Renal cortical epithelial cell (primary cell): ENCODE measurements at places on chromosomes 3 and 15.

DNA sequence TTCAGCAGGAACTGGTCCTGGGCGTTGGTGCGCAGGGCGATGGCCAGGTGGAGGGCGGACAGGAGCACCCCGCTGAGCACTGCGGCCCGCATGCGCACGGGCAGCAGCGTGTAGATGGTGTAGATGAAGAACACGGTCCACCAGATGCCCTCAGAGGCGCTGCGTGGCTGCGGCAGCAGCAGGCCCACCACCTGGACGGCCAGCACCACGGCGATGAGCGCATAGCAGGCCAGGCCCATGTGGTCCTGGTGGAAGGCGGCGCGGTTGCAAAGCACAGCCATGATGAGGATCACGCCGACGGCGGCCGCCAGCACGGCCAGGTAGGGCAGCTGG lies 1.5 kb downstream of the ADCY5 start:
- no peak for DNase-seq

DNA sequence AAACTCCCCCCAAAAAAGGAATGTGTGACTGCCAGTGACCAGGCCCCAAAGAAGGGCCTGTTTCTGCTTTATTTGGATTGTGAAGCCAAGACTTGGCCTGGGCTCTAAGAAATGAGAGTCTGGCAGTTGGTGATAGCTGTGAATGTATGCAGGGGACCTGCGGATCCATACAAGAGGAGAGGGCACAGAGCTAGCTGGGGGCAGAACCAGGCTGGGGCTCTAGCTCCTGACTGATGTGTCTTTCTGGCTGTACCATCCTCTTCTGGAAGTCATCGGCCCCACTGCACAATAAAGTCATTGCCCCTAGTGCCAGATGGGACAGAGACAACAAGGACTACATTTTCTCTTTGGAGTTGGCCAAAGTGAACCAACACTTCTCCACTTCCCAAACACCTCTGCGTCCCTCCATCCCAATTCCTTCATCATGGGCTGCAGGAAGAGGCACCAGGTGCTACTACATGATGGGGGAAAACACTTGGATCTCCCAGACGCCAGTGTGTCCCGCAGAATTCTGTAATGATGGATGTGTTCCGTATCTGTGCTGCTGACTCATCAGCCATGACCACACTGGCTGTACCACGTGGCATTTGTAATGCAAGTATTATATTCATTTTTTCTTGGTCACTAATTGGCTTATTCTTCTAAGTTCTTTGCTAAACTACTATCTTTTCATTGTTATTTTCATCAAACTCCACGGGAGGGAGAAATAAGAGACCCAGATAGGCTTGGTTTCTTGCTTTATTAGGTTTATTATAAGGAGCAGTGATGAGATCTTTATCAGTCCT lies 1.7 kb upstream of the PLA2G4F start:
- no peak for DNase-seq

DNA sequence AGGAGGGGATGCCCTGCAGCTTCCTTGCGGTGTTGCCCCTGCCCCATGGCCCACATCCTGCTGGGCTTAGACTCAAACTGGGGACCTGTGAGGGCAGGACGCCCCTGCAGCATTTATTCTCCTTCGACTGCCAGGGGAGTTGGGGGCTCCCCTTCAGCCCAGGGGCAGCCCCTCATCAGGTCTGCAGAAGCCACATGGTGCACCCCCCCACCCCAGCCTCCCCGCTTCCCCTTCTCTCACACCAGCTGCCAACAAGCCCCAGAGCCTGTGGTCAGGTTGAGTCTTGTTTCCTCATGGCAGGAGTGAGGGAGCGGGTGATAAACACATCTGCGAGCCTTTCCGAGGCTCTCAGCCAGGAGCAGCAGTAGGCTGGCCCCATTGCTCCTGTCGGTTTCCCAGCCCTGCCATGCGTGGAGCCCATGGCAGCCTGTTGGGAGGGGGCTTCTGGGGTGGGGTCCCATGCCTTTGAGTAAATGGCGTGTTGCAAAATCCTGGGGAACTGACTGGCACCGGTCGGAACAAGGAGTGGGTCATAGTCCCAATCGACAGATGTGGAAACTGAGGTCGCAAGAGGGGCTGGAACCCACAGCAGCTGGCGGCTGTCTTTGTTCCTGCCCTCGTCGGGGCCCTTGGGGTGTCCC lies 27.8 kb downstream of the WNT7A start:
- DNase-seq = no peak

DNA sequence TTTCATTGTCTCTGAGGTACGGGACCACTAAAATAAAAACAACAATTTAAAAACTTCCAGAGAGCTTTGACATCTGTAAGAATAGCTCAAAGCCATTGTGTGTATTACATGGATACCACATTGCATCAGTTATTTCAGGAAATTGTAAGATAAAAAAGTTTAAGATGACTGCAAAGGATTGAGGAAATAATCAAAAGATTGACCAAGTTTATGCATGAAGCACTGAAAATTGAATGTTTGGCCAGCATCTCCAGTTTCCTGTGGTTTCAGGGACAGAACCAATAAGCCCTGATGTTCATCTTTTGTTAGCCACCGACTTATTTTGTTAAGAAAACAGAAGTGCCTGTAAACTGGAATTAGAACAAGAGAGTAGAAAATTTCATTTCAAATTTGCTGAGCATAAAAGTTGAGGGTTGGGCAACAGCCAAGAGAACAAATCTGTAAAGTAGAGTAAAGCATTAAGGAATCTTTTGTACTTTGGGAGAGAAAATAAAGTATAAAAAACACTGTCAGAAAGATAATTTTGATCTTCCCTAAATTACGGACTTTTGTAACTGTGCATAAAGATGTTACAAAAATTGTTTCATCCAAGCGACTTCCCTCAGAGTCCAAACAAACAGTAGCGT lies 211.5 kb upstream of the P2RY1 start:
- DNase-seq = no peak

- peak; percentile 9 for DNase-seq
Observed at GRCh38 chr3:140636406-140637138, 41.3 kb upstream of the TRIM42 start.

DNA sequence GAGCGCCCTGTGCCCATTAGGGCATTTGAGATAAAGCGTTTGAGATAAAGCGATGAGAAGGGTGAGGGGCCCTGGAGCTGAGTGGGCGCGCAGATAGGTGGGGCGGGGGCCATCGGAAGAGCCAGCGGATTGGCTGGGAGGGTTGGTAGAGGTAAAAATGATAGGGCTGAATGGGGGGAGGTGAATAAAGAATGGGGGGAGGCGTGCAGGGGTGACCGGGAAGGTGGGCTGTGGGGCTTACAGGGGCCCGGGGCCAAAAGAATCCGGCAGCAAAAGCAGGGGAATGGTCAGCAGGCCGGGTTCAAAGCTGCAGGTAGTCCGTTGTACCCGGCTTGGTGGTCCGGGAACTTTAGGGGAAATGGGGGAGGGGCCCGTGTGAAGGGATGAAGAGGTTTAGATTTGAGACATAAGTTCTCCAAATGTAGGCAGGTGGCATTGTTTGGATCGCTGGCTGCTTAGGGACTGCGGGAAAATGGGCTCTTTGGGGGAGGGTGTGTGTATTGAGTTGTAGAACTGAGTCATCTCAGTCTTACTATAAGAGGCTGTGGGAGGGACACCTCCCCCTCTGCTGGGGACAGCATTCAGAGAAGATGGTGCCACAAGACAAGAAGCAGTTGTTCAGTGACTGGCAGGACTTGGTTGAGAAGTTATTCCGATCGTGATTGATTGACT lies 610 bp downstream of the ARID3B start:
- peak; percentile 66 for DNase-seq

GRCh38 chr15:80058044-80058443 lies 1.4 kb upstream of the ZFAND6 start:
- DNase-seq = no peak

DNA sequence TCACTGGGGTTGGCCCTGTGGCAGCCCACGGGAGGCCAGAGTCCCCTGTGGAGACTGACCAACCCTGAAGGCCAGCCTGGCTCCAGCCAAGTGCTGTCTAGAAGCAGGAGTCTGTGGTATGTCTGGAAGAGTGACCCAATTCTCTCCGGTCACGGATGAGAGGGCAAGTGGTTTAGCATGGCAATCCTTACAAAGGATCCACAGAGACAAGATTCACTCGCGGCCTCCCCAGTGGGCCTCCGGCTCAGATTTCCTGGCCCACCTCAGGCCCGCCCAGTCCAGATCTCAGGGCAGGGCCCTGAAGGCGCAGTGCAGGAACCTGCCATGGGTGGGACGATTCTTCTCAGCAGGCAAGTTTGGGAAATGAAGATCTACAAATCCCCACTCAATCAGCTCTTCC lies 5.0 kb upstream of the BCL2L10 start:
- DNase-seq = peak; percentile 45

DNA sequence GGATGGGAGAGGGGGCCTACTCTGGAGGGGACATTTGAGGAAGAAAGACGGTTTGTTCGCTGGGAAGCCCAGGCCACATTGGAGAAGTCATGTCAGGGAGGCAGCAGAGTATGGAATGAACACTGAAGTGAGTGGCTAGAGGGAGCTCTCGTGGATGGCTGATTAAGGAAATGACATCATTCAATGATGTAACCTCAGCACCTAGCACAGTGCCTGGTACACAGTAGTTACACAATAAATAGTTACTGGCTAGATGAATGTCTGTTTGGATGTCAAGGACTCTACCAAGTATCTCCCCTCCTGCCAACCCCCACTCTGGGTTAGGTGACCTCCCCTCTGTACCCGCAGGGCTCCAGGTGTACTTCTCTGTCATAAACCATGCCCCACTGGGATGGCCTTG lies 121.1 kb downstream of the CLSTN2 start:
- DNase-seq = no peak

GRCh38 chr3:159637883-159638542 lies 350.6 kb upstream of the IL12A start:
- DNase-seq = peak; percentile 94

DNA sequence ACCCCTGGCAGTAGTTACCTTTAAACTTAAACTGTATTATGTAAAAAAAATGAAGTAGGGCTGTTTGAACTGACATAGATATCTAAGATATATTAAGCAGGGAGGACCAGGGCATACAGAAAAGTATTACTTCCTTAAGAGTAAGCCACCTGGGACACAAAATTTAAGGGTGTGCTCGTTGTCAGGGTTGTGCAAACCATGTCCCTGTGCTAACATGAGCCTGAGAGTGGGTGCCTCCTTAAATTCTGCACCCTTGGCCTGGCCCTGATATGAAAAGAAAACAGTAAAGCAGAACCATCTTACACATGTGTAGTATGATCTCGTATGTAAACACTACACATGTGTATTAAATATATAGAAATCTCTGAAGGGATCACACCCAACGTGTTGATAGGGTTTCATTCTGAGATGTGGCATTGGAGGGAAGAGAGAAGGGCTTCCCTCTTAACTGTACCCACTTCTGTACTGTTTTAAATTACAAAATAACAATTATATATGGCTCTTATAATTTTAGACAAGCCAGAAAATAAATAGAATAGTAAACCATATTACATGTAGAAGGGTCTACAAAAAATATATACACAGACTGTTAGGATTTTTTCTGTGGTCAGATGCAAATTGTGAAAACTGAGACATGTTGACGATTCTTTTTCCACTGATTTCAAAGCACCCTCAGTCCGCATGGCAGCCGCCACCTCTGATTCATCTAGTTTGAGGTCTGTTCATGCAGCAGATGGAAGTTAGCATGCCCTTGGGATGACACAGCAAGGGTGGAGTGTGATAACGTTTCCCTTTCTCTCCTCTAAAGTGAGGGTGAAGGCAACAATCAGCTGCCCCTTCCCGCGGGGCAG lies 400.8 kb upstream of the PROK2 start:
- peak; percentile 16 for DNase-seq

GRCh38 chr3:149542375-149543312 lies 68.1 kb downstream of the TM4SF4 start:
- DNase-seq = peak; percentile 99

DNA sequence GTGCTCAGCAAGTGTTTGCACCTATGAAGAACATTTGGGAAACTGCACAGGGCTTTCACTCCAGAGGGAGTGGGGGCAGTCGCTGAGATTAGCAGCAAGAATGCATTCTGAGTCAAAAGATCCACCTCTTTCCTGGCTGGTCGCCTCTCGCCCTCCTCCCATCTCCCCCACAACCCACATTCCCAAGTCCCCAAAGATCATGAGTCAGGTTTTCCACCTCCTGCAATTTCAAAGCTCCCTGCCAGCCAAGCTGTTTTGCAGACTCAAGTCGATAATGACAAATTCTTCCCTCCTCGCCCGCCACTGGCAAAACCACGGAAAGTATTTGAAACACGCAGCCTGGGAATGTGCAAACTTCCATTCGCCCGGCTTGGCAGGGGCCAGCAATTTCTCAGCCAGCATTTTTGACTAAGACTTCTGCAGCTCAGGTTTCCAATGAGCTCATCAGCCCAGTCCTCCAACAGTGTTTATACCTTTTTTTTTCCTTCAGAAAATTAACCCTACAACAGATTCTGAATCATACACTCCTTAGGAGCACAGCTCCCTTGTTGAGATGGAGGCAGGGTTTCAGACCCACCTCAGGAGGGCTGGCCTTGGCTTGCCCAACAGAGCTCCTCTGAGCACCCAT lies 181.4 kb downstream of the SMAD6 start:
- peak; percentile 100 for DNase-seq

DNA sequence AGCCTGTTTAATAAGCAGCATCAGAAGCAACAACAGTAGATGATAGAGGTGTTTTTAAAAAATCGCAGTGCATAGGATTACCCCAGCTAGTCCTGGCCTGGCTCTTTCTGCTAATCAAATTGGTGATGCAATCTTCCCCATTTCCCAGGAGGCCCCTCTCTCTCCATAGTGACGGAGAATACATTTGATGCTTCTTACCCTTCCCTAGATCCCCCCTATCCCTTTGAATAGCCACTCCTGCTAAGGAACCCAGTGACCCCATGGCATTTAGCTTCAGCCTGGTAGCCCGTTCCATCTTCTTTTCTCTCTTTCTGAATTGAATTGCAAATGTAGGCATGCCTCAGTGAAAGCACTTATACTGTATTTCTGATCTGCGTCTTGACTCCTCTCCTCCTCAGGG lies 223.6 kb upstream of the GAP43 start:
- no peak for DNase-seq

GRCh38 chr3:15623535-15624440 lies 22.2 kb downstream of the BTD start:
- no peak for DNase-seq

DNA sequence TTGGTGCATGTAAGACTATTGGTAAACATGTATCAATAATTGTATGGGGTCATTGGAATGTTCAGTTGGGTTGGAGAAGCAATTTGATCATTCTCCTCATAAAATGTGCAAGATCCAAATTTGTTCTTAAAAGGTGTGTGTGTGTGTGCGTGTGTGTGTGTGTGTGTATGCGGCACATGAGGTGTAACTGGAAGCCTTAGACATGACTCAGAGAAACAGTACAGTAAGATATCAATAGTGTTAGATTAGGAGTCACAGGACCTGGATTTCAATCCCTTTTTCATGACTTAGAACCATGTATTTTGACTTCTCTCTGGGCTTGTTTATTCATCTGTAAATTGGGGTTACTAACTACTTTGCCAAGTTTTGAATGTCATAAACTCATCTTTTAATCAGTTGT lies 38.3 kb downstream of the RSRC1 start:
- no peak for DNase-seq

- DNase-seq = no peak
Observed at GRCh38 chr15:74024687-74025086, 30.2 kb downstream of the PML start.
